ENCODE measurements at places on chromosomes 2 and 18.
A peak's percentile ranks its signal among the peaks of the same experiment; 100 is the strongest.

GRCh38 chr18:79427368-79428225, 31.9 kb downstream of the NFATC1 start:
- DNase-seq, result no peak

DNA sequence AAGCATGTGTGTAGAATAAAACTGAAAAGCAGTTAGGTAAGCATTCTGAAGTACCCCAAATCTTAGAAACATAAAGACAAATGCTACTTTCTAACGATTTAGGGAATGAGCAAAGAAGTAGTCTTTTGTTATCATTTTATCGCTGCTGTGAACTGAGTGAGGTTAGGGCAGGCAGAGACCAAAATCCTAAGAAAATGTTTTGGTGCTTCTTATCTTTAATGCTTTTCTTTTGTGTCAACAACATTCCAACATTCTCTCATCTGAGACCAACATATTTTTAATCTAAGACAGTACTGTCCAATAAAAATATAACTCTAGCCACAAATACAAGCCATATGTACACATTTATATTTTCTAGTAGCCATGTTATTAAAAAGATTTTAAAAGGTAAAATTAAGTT, 789.4 kb upstream of the PIK3C3 start:
- DNase-seq, result no peak

DNA sequence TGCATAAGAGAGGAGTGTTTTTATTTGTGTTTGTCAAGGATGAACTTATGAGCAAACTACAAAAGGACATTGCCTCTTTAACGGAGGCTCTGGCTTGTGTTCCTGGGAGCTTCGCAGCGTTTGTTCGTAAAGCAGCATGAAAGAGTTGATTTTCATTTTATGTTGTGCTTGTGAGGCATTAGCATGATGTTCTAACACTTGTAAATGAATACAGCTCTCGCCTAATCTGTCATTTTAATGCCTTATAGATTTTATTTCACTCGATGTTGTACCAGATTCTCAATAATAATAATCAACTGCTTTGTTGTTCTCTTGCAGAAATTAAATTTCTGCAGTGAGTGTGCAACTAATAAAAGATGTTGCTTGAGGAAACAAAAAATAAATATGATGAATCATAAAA, 687.3 kb upstream of the FANCL start:
- no peak for DNase-seq

DNA sequence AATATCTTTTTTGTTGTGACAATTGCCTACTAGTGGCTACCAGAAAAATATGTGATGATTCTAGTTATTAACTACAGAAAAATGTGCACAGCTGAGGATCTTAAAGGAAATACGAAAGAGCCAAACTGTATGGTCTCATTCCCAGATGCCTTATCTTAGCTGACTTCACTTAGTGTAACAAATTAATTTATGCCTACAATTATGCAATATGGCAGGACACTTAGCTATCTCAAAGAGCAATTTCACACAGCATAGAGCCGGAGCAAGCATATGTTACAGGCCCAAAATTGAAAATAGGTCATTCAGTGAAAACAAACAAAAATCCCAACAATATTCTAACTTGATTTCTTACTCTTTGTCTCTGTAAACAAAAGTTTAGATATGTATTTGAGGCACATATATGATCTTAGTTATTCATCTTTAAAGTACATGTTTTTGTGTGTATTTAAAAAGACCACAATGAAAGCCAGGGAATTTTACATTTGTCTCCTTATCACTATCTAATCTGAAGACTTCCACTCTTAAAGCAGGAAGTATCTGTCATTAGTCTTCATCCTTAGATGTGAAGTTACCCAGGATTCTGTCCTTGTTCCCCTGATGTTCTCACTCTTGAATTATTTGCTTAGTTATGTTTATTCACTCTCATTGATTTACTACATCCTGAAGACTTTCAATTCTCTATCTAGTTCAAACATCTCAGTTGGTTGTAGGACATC, 1579.0 kb upstream of the NXPH2 start:
- DNase-seq, result no peak

- DNase-seq, result no peak
Observed at GRCh38 chr18:75003764-75004690, 204.9 kb downstream of the PTGR3 start.

GRCh38 chr2:76009484-76009883, 298.8 kb upstream of the GCFC2 start:
- DNase-seq, result no peak

DNA sequence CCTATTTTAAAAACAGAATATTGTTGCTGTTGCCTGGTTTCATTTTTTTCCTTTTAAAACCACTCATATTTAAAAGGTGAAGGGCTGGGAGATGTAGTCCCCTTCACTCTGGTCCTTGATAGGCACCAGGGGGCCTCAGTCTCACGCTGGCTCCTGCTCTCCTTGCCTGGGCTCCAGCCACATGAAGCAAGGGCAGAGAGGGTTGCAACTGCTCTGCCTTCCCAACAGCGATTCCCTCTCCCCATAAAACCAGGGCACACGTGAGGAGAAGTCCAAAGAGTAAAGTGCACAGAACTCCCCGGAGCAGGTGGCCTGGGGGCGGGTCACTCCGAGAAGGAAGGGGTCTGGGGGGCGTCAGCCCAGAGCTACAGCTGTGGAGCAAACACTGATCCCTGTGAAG, 12.8 kb downstream of the TMEM127 start:
- no peak for DNase-seq

- DNase-seq, result no peak
Observed at GRCh38 chr2:118613737-118614136, 233.7 kb downstream of the EN1 start.

GRCh38 chr18:74715865-74716712, 118.4 kb downstream of the ZNF407 start:
- no peak for DNase-seq

- no peak for DNase-seq
Observed at GRCh38 chr2:175999283-175999819, 2.7 kb downstream of the LNPK start.

GRCh38 chr2:1884933-1885580, 140.7 kb upstream of the PXDN start:
- no peak for DNase-seq

- peak; percentile 73 for DNase-seq
Observed at GRCh38 chr2:202831242-202832220, 40.0 kb downstream of the ICA1L start.

DNA sequence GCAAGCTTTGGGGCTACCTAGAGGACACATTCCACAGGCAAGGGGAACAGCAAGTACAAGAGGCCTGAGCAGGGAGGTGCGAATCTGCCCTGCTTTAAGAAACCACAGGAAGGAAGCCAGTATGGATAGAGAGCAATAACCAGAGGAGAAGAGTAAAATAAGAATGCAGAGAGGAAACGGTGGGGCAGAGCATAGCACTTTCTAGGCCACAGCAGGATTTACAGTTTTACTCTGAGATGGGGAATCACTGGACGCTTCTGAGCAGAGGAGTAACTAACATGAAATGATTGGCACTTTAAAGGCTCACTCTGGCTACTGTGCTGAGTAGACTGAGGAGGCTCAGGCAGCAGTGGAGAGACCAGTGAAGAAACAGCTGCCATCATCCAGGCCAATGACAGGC, 23.8 kb downstream of the AAK1 start:
- DNase-seq, result peak; percentile 81

GRCh38 chr2:201628545-201628944, 14.8 kb downstream of the TMEM237 start:
- DNase-seq, result no peak

DNA sequence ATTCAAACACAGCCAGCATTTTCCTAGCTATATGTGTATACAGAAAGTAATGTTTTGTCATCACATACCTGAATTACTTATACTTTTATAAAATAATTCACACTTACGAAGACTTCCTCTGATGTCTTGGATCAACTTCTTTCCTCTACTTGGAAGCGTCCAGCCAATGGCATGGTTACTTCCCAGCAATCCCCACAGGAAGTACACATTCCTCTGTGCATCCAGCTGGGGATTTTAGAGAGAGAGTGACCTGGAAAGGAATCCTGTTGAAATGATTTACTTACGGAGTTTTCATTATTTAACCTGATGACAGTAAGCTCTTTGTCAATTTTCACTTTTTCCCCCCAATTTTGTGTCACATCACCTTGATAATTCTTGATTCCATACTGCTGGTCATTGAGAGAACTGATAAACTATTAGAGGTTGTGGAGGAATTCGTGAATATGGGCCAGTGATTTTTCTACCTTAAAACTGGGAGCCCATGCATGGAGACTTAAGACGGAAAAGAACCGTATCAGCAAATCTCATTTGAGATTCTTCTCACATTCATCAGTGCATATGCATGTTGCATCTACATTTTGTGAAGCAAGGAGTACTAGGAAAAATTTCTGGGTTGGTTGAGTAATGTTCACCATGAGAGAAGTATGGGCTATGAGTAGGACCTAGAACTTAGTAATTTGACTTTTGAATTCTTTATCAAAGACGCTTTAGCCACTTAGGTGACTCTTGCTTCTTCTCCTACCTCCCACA, 9.0 kb upstream of the IL18R1 start:
- no peak for DNase-seq

DNA sequence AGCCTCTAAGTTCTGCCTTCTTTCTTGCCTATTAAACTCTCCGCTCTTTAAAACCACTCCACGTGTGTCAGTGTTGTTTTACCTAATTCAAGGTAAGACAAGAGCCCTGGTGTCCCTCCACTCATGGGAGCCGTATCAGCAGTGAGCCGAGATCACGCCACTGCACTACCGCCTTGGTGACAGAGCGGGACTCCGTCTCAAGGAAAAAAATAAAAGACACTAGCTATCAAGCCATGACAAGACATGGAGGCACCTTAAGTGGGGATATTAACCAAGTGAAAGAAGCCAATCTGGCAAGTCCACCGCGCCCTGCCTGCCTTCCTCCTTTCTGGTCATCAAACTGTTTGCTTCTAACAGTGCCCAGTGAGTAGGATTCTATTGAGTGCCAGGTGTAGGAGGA, 40.2 kb upstream of the LBH start:
- no peak for DNase-seq

- DNase-seq, result peak; percentile 86
Observed at GRCh38 chr2:105802587-105802986, 57.9 kb downstream of the NCK2 start.

GRCh38 chr2:165440367-165440766, 29.1 kb upstream of the CSRNP3 start:
- no peak for DNase-seq

DNA sequence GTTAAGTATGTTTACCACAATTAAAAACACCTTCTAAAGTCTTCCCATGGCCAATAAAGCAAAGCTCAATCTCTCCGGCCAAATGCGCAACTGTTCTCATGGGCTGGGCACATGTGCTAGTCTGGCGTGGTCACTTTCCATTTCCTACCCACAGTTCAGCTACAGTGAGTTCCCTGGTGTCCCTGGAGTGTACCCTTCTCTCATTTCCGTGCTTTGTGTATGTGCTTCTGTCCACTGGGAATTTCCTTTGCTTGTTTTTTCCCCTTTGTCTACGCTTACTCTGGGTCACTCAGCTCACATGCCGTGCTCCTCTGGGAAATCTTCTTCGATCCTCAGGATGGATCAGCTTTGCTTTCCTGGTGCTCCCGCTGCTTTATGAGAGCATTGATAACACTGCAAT, 69.6 kb upstream of the GYPC start:
- no peak for DNase-seq

GRCh38 chr18:48000701-48001100, 70.2 kb upstream of the SMAD2 start:
- no peak for DNase-seq

DNA sequence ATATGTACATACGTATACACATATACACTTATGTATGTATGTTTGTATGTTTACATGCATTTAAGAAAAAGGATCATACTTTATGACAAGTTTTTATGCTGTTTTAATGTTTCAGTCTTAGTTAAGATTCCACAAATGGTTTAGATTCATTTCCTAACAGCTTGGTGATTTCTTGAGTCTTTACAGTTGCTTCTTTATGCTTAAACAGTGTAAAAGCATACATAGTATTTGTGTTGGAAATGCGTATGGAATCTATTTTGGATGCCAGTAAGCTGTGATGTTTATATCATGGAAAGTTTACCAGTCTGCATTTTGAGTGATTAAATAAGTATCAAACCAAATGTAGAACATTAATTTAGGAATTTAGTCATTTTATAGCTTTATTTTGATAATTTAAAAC, 55.4 kb downstream of the AGFG1 start:
- no peak for DNase-seq

DNA sequence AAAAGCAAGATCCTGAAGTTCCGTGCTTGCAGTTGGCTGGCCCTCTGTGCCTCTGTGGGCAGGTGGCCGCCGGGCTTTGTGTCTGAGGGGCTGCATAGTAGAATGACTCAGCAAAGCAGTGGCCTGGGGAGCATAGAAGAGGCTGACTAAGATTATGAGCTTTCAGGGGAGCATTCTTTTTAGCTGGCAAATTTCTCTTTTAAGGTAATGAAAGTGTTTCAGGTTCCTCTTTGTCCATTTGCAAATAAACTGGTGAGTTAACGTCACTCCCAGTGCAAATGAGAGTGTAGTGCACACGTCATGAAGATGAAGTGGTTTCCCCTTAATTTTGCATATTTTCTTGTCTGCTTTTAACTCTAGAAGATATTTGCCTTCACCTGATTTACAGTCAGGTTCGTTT, 98.6 kb downstream of the BCL2L11 start:
- DNase-seq, result no peak

DNA sequence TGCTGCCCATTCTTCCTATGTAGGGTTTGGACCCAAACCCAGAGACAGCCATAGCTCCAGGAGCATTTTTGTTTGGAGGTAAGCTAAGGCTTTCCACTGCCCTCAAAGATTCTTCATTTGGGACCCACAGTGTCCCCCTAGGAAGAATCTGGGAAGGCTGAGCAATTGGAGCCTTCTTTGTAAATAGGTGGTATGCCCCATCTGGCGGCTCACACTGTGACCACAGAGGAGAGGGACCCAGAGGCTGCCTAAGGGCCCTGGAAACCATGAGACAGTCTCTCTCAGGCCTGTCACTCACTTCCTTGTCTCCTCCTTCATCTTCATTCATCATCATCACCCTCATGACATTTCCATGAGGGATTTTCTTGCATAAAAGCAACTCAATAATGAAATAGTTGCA, 215.4 kb upstream of the OSR1 start:
- no peak for DNase-seq

Data from activated CD4-positive, alpha-beta T cell treated with anti-CD3 and anti-CD28 coated beads, Interleukin-2, Interleukin-6, amounts not matched to agents 100 ng/mL and 50 ng/mL, durations not matched to agents 16 hours and 8 hours (primary cell).